Glomerular endothelial cell (primary cell): ENCODE measurements at places on chromosomes 3 and 15.

DNA sequence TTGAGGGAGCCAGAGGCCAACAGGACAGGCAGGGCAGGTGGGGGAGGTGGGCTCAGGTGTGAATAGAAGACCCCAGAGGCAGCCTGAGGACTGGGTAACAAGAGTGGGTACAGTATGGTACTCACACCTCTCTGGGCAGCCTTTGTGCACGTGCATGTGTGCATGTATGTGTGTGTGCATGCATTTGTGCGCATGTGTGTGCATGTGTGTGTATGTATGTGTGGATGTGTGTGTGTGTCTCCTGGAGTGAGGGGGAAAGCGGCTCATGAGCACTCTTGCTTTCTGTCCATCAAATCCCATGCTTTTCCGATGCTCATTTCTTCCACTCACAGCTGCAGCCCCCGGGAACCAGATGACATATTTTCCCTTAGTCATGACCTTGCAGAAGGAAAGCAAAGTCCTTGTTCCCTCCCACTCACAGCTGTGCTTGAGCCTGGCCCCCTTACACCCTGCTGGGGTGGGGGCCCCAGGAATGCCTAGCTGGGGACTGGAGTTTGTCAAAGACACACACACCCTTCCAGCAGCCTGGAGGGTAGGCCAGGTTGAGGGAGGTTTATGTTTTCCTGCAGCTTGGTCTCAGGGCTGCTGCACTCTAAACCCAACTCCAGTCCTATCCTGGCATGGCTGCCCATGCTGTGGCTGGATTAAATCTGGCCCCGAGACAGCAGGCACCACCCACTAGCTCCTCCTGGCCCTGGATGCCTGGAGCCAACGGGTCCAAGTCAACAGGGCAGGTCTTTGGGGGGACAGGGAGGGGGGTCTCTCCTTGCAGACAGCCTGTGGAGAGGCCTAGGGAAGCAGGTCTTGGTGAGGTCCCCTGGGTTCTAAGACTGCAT is 22.5 kb downstream of the CCDC33 start:
- DNase-seq: no peak

DNA sequence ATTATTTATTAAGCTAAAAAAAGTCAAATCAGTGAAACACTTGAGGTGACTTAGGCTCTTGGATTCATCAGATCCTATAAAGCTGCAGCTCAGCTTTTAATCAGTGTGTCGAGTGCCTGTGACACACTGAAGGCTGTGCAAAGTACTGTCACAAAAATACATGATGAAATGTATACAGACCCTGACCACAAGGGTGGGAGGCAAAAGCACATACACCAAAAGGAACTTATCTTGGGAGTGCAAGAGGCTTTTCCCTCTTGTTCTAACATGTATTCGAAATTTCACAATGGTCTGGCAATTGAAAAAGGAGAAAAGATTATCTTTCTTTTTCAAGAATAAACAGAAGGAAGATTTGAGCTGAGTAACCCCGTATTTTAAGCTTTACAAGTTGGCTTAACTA is 35.9 kb downstream of the VGLL4 start:
- DNase-seq: no peak

GRCh38 chr15:82789491-82789890 is 16.4 kb downstream of the FSD2 start:
- DNase-seq: no peak

DNA sequence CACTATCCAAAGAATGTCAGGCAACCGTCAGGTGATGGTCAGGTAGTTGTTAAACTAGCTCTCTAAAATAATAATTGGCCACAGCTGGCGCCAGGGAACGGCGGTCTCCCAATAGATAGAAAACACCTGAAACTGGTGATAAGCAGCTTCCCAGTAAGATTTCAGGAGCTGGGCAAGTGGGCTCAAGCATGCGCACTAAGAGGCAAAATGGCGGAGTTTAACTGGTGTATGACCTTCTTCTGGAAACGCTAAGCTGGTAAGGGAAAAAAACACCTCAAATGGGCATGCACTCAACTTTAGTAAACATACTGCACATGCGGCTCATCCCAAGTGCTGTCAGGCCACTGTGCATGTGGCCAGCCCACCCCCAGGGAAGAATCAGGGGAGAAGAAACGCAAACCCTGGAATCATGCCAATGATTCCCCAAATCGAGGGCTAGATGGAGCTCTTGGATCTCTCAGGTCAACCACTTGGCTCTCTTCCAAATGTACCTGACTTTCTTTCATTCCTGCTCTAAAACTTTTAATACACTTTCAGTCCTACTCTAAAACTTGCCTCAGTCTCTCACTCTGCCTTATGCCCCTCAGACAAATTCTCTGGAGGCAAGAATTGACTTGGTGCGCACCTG is 195.0 kb downstream of the ZNF621 start:
- DNase-seq: no peak

DNA sequence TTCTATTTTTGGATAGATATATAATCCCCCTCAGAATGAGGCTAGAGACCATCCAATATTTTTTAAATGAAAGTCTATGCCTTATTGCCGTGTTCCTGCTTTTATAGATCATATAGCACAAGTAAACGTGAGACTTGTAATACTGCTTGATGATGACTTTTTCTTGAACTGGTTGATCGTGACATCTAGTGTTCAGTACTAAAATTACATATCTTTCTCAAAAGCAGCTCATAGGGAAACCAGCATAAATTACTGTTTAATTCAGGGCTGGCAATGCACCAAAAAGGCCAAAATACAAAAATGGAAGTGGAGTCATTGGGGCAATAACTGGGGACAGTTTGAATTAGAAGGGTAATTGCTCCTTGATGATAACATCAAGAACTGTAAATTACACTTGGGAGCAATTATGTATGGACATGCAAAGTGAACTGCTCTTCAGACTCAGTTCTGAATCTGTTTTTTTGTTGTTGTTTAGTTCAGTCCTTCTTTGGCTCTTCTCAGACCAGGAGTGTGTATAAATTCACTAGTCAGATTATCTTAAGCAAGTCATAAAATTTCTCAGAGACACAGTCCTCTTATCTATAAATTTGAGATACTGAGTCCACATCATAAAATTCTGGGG is 325.3 kb downstream of the THSD4 start:
- DNase-seq: no peak
